ENCODE measurements at places on chromosomes 4 and X.

DNA sequence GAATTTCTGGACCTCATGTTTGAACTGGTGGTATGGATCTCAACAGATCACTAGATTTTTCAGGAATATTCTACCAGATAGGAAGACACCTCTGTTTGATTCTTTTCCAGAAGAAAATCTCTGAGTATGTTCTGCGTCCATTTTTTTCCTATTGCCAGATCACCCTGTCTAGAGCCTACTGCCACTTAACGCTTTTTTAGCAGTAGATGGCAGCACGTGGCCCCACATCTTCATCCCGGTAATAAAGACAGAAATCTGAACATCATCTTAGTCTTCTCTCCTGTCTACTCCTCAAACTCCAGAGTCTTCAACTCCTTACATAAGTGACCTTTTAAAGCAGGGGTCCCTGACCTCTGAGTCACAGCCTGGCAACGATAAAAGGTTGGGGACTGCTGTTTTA, 184.7 kb downstream of the TMA16 start:
- DNase-seq, result no peak

- no peak for DNase-seq
Observed at GRCh38 chrX:139518475-139518874, 12.1 kb upstream of the F9 start.

DNA sequence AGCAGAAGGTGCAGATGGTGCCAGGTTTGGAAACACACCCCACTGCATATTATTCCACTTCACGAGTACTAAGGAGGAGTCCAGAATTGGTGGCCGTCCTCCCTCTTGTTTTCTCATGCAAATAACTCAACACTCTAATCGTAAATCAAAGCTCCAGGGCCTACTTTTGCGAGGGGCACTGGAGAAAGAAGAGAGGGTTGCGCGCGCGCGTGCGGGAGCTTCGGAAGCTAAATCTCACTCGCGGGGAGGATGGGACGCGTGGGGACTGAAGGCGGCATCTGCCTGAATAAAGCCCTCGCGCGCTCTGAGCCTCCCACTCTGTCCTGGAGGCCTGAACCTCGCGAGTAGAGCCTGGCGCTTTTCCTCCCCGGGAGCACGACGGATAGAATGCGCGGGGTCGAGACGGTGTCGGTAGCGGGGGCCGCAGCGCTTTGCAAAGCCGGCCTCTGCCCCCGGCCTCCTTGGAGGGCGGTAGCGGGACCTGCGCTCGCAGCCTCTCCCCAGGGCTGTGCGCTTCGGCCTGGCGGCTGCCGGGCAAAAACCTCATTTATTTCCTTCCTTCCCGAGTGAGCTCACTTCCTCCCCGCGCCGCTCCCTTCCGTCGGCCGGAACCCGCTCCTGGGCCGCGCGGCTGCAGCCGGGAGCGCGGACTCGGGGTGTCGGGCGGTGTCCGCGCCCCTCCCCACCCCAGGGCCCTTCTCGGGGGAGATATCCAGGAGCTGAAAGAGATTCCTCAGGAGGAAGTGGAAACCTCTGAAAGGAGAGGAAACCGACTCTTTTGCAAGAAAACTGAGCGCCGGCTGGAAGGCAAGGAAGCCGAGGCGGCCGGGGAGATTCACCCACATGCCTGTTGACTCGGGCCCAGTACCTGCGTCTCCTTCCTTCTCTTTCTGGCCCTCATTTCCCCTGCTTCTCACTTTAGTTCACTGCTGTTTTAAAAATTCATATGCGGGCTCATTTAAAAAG, 20.7 kb downstream of the HAND2 start:
- no peak for DNase-seq

GRCh38 chrX:136694431-136695087, 46.6 kb downstream of the CD40LG start:
- no peak for DNase-seq

DNA sequence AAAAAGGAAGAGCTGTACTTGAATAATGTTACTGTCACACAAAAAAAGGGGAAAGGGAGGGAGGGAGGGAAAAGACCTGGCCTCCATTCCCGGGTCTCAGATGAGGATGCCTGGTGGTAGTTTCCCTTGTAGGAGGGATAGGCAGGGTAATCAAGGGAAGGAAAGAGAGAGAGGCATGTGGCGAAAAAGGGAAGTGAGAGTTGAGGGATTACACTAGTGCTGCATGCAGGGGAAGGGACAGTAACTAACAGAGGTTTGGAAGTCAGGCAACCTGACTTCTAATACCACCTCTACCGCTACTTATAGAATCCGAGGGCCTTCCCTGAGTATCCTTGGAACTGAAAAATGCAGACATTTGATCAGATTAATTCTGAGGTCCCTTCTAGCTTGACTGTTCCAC, 821.7 kb upstream of the FTHL17 start:
- DNase-seq, result no peak

Data from activated CD4-positive, alpha-beta T cell treated with anti-CD3 and anti-CD28 coated beads, Interleukin-2, amount 50 U/mL, for 24 hours (primary cell).